ENCODE measurements at places on chromosomes 12 and 14.

GRCh38 chr14:68794130-68794850, 1.4 kb upstream of the ZFP36L1 start:
- no peak for DNase-seq

DNA sequence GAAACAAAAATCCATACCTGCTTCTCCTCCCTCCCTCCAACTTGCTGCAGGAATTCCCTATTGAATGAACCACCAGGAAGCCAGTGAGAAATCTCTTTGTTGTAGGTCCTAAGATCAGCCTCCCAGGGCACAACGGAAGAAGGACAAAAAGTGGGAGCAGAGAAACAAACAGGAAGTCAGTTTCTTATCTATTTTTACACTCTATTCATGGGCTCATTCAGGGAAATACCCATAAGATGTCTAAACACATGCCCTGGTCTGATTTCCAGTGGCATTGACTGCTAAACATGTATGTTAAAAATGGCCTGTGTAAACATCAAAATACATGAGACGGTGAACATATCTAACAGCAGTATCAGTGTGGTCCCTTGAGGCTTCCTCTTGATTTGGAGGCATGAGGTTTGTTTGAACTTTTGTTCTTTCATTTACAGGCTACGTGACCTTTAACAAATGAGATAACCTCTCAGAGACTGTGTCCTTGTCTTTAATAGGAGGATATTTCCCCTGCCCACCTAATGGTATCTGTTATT, 18.8 kb downstream of the GPR65 start:
- no peak for DNase-seq

DNA sequence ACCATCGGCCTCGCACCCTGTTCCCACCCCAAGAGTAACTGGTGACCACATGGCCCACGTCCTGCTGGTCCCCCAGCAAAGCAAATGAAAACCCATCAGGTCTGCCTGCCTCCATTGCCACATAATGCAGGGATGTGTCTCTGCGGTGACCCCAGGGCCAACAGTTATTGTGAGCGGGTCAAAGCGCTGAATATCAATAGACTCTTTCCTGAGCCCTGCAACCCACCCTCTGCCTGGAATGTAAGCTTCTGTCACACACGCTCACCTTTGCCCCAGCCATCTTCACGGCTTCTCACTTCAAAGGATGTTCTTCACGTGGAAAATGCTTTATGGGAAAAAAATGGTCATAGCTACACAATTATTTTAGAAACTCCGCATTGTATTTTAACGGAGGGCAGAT, 63.9 kb downstream of the FZD10 start:
- no peak for DNase-seq

DNA sequence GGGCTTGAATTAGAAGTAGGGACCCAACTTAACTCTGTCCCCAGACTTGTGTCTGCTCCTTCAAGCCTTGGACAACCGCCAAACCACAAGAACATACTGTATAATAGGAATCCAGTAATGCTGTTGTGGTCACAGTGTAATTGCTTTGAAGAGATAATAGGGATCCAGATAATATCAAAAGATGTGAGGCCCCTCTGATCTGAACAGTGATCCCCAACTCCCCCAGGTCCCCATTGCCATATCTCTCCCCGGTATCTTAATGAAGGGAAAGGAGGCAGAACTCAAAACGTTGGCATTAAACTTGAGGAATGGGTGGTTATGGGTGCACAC, 8.5 kb upstream of the PLEKHH1 start:
- DNase-seq = no peak

- DNase-seq = no peak
Observed at GRCh38 chr12:52644078-52644415, 8.0 kb downstream of the KRT2 start.

DNA sequence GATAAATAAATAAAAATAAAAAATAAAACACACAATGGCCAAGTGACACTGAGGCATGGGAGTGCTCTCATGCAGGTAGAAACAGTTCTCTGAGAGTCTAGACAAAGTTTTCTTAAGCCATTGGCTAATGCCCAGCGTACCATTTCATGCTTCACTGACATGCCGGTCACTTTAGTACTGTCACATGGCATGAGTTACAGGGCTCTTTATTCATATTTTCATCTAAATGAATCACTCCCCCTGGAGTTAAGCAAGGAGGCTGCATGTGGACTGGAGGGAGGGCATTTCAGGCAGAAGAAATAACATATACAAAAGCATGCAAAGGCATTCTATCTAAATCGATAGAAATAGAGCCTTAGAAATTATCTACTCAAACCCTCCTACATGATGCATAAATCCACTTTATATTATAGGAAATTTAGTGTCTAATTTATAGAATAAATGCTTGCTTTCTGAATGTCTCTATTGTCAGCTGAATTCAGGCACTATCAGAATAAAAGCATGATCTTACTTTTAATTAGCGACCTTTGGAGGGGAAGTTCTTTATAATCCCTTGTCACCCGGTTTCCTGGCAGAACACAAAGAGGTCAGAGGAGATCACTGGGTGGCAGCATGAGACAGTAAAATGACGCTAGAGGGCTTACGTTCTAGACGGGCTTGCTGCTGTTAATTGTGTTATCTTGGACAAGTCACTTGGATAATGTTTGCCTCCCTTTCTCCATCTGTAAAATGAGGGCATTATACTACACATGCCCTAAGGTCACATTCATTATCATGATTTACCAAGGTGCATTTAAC, 17.5 kb downstream of the DYRK4 start:
- DNase-seq = no peak

DNA sequence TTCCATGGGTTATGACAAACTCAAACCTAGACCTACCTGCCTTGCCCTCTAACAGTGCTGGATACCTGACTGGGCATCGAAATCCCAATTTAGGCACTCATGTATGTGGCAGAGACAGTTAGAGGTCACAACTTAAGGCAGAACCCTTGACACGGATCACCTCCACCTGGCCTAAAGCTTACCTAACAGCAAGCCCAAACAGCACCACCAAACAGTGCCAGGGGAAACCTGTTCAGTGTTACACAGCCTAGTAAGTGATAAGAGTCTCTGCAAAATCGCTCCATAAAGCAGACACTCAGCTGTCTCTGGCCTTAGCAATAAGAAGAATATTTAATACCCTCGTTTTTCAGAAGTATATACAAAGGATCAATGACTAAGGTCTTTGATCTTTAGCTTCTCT, 77.8 kb downstream of the SPPL3 start:
- no peak for DNase-seq

DNA sequence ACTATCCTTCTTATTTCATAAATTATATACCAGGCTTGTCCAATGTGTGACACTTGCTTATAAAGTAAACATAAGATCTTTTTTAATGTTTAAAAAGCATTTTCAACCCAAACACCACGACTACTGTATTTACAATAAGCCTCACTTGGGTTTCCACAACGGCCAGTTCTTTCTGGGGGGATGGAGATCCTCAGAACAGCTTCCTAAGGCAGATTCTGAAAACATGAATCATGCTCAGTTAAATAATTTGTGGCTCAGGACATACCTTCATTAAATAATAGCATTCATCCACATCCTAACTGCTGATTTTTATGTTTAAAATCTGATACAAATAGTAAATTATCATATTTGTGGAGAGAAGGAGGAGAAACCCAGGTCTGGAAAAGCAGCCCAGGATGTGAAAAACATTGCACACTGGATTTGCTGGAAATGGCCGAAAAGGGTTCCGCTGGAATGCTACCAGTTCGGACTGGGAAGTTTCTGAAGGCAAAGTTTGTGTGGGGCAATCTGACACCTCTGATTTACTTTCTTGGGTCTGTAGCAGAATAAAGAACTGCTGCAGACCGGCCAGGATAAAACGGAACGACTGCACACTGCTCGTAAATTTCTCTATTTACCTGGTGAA, 597 bp downstream of the GLT8D2 start:
- DNase-seq = no peak

DNA sequence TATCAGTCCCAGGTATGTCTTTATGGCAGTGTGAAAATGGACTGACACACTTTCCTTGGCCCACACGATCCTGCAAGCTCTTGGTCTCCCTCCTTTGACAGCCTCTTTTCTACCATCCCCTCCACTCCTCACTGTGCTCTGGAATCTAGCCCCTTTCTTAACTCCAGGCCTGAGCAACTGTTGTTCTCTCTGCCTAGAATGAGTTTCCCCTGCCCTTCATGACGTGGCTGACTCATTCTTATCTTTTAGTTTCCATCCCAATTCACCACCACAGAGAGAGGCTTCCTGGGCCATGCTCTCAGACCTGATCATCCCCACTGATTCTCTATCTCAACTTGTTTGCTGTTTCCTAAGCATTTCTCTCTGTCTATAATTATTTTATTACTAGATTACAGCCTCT, 157.4 kb upstream of the HMGA2 start:
- no peak for DNase-seq

GRCh38 chr12:64220046-64220445, 2.0 kb downstream of the KICS2 start:
- DNase-seq = no peak

GRCh38 chr14:100781952-100782351, 44.0 kb upstream of the MEG3 start:
- no peak for DNase-seq

- DNase-seq = no peak
Observed at GRCh38 chr14:80024417-80024816, 186.9 kb downstream of the DIO2 start.

GRCh38 chr14:32372154-32372553, 43.1 kb downstream of the AKAP6 start:
- no peak for DNase-seq

Data from LNCaP clone FGC (cell line).